Placental pericyte (primary cell): ENCODE measurements at places on chromosomes 16 and 17. TPM values are rescaled to one million over a fixed set of nuclear protein-coding genes. Genes with fewer than 3 reads are reported as not detected.

Gene UTS2R
- not detected in 2 replicates for total RNA-seq

Gene PSKH1
- total RNA-seq = 18.6 and 23.9 TPM in 2 replicates

Gene CACNG5
- not detected in 2 replicates for total RNA-seq

Gene TAT
- total RNA-seq = not detected in 2 replicates

Gene ITGAD
- total RNA-seq = not detected in 2 replicates

Gene RDM1
- total RNA-seq = not detected in 2 replicates

Gene PRDM7
- not detected in 2 replicates for total RNA-seq

Gene LGALS9B
- total RNA-seq = not detected in 2 replicates

Gene NPIPB9
- total RNA-seq = 1.8 and 3.7 TPM in 2 replicates

Gene SNRNP25
- 10.7 and 17.3 TPM in 2 replicates for total RNA-seq

Gene ACSM2A
- not detected in 2 replicates for total RNA-seq

Gene CDRT15
- total RNA-seq = not detected in 2 replicates

Gene TMC5
- total RNA-seq = not detected in 2 replicates

Gene GRIN2C
- total RNA-seq = 0.22 TPM in 1 of 2 replicates, not detected in the other

Gene TP53TG3C
- 0.22 and 0.29 TPM in 2 replicates for total RNA-seq

Gene GDPD3
- total RNA-seq = 0.66 and 1.7 TPM in 2 replicates

Gene HCRT
- not detected in 2 replicates for total RNA-seq

Gene PNMT
- not detected in 2 replicates for total RNA-seq

Gene KRT20
- not detected in 2 replicates for total RNA-seq

Gene AATK
- total RNA-seq = under 0.01 TPM in 1 of 2 replicates, not detected in the other

Gene WSCD1
- 0.14 and 1.8 TPM in 2 replicates for total RNA-seq

Gene DNASE1L2
- 0.86 and 1.1 TPM in 2 replicates for total RNA-seq

Gene TBC1D10B
- 43.1 and 57.8 TPM in 2 replicates for total RNA-seq

Gene TNFRSF12A
- total RNA-seq = 216 and 619 TPM in 2 replicates

Gene MEFV
- not detected in 2 replicates for total RNA-seq

Gene NKIRAS2
- 55.8 and 60.4 TPM in 2 replicates for total RNA-seq

Gene DNAJA2
- total RNA-seq = 67.0 and 80.3 TPM in 2 replicates

Gene CTRB1
- not detected in 2 replicates for total RNA-seq

Gene KRTAP2-3
- total RNA-seq = 0.72 TPM in 1 of 2 replicates, not detected in the other

Gene NLRC5
- total RNA-seq = 33.5 and 79.3 TPM in 2 replicates

Gene ST6GALNAC1
- not detected in 2 replicates for total RNA-seq

Gene TBX6
- total RNA-seq = 0.14 TPM in 1 of 2 replicates, not detected in the other

Gene AURKB
- 2.6 and 67.6 TPM in 2 replicates for total RNA-seq

Gene TIMP2
- 131 and 164 TPM in 2 replicates for total RNA-seq

Gene GAA
- total RNA-seq = 12.3 and 54.7 TPM in 2 replicates

Gene SLC16A13
- 1.1 and 2.8 TPM in 2 replicates for total RNA-seq

Gene NME3
- total RNA-seq = 24.5 and 42.1 TPM in 2 replicates

Gene ENKD1
- total RNA-seq = 14.7 and 17.6 TPM in 2 replicates

Gene CORO1A
- total RNA-seq = 2.0 and 3.3 TPM in 2 replicates

Gene HOXB1
- total RNA-seq = not detected in 2 replicates

Gene LRRC37B
- total RNA-seq = 9.6 and 12.0 TPM in 2 replicates

Gene KRT40
- total RNA-seq = 0.14 TPM in 1 of 2 replicates, not detected in the other

Gene P2RX5
- 0.44 and 2.0 TPM in 2 replicates for total RNA-seq

Gene NACA2
- total RNA-seq = not detected in 2 replicates

Gene GGA2
- 19.8 and 28.2 TPM in 2 replicates for total RNA-seq

Gene ARHGAP23
- 44.6 and 76.7 TPM in 2 replicates for total RNA-seq

Gene RHBDF1
- 71.1 and 96.6 TPM in 2 replicates for total RNA-seq

Gene KRTAP4-4
- total RNA-seq = not detected in 2 replicates

Gene TP53TG3
- 1.0 TPM in 1 of 2 replicates, not detected in the other for total RNA-seq

Gene KRT33B
- not detected in 2 replicates for total RNA-seq

Gene TMEM92
- total RNA-seq = not detected in 2 replicates

Gene DNAAF8
- 0.57 and 1.1 TPM in 2 replicates for total RNA-seq

Gene ITPRIPL2
- 31.7 and 139 TPM in 2 replicates for total RNA-seq

Gene PRR11
- total RNA-seq = 14.9 and 47.5 TPM in 2 replicates

Gene STH
- total RNA-seq = not detected in 2 replicates
